Immature natural killer cell (primary cell): ENCODE measurements at places on chromosomes 16 and 17. TPM values are rescaled to one million over a fixed set of nuclear protein-coding genes. Genes with fewer than 3 reads are reported as not detected.

DNA sequence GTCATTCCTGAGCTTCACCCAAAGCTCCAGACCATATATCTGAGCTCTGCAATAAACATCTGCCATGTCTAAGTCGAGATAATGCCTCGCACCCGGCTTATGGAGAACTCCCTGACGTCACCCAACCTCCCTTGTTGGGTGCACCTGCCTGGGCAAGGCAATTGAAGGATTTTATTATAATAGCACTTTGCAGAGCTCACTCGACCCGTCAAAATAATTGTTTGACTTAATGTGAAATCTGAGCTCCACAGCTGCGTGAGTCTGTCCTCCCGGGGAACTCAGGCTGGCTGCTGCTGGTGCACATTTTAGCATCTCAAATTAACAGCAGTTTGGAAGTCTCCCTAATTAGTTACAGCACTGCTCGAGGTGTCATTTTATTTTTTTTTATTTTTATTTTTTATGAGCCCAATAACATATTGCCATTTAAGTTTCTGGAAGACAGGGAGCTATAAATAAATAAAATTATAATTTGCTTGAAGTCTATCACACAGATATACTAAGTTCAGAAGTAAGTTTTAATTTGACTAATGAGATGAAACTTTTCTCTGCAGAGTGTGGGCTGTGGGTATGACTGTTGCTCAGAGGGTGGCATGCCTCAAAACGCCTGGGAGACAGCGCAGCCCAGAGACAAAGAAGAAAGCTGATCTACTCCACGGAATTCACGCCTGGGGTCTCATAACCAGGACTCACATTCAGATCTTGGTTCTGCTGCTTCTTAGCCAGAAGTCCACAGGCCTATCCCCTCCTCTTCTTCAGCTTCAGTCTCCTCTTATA is 401.4 kb upstream of the C16orf82 start:
- DNase-seq = no peak

- no peak for DNase-seq
Measured at GRCh38 chr16:80552277-80552676, 11.5 kb downstream of the DYNLRB2 start.

KRT33A gene
- not detected for polyA plus RNA-seq

GRCh38 chr16:17362183-17362582 is 108.6 kb downstream of the XYLT1 start:
- DNase-seq = no peak

GRCh38 chr16:49499869-49500610 is 126.4 kb downstream of the C16orf78 start:
- DNase-seq = no peak

DNA sequence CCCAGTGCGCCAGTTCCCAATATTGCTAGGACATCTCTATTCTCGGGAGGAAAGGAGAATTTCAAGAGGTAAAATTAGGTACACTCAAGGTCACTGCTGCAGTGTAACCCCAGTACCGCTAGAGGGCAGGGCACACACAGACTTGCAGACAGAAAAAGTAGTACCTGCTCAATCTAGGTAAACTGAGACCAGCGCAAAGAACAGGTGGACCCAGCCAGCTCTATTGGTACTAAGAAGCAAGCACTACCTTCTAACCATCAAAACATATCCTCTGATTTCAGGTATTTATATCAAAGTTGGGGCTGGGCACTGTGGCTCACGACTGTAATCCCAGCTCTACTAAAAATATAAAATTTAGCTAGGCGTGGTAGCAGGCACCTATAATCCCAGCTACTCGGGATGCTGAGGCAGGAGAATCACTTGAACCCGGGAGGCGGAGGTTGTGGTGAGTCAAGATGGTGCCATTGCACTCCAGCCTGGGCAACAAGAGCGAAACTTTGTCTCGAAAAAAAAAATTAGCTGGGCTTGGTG is 3.6 kb upstream of the WDR81 start:
- peak; percentile 63 for DNase-seq

KIF2B gene
- not detected for polyA plus RNA-seq

PDILT gene
- not detected for polyA plus RNA-seq

SNTB2 gene
- 17.7 TPM for polyA plus RNA-seq

DNA sequence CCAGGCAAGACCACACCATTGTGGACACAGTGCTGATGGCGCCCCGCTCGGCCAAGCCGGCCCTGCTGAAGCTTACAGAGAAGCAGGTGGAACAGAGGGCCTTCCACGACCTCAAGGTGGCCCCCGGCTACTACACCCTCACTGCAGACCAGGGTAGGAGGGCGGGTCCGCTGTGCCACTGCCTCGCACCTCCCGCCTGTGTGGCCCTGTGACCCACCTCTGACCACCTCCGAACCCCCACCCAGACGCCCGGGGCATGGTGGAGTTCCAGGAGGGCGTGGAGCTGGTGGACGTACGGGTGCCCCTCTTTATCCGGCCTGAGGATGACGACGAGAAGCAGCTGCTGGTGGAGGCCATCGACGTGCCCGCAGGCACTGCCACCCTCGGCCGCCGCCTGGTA is 21.1 kb downstream of the ITGB4 start:
- no peak for DNase-seq
